ENCODE measurements at places on chromosomes 3 and 15. TPM values are rescaled to one million over a fixed set of nuclear protein-coding genes. Genes with fewer than 3 reads are reported as not detected.

The SCN11A gene
- under 0.01 TPM for total RNA-seq

The SH3GL3 gene
- under 0.01 TPM for total RNA-seq

The TLR9 gene
- not detected for total RNA-seq

The CLSTN2 gene
- total RNA-seq = 7.3 TPM

GRCh38 chr15:78671626-78672211 is 30.7 kb upstream of the CHRNB4 start:
- DNase-seq = no peak

DNA sequence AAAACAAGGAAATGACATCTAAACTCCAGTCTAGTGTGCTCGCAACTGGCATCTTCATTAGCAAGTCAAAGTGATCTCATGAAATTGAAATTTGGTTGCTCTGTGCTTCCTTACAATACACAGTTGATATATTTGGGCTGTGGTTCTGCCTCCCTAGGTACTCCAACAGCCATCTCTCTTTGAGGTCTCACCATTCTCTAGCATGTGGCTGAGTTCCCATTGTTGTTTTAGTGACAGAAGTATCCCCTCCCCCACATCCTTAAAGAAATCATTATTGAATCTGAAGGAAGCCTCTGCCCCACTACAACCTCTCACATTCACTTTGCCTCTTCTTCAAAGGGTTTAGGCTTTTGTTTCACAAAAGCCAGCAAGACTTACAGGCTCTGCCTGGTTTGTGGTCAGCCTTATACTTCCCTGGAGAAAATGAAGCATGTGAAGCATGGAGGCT is 516.5 kb downstream of the NLGN1 start:
- no peak for DNase-seq

- no peak for DNase-seq
These were observed 6.4 kb upstream of the ERICH6 start for GRCh38 chr3:150710097-150710496.

GRCh38 chr15:27459836-27460235 is 488.9 kb downstream of the GABRG3 start:
- DNase-seq = no peak

DNA sequence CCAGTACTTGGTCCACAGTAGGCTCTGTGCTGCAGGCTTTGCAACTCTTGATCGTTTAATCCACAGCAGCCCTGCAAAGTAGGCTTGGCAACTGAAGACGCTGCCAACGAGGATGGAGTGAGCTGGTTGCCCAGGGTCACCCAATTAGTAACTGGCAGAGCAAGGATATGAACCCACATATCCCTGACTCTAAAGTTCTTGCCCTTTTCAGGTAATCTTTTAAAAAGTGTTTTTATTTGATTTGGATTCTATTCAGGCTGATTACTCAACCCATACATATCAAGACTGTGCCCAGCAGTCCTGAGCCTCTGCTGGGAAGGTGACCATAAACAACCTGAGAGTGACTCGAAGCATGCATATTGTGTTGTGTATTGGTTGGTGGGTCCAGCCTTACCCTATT is 50.3 kb downstream of the PSMD6 start:
- no peak for DNase-seq

Data from fibroblast of villous mesenchyme (primary cell).